ENCODE measurements at places on chromosomes 6 and 20.

DNA sequence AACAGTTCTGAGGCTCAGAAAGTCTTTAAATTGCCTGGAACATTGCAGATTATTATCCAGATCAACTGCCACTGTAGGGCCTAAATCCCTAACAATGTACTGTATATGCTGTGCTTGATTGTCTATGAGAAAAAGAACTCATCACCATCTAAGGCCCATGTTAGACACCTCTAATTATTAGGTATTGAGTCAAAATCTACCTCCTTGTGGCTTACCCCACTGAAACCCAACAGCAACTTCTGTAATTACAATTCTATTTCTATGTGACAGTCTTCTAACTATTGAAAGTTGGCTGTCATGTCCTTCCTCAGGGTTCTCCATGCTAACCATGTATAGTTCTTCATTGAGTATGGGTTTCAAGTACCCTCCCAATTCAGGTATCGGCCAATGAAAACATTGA is 13.9 kb downstream of the MCM9 start:
- DNase-seq, result no peak

DNA sequence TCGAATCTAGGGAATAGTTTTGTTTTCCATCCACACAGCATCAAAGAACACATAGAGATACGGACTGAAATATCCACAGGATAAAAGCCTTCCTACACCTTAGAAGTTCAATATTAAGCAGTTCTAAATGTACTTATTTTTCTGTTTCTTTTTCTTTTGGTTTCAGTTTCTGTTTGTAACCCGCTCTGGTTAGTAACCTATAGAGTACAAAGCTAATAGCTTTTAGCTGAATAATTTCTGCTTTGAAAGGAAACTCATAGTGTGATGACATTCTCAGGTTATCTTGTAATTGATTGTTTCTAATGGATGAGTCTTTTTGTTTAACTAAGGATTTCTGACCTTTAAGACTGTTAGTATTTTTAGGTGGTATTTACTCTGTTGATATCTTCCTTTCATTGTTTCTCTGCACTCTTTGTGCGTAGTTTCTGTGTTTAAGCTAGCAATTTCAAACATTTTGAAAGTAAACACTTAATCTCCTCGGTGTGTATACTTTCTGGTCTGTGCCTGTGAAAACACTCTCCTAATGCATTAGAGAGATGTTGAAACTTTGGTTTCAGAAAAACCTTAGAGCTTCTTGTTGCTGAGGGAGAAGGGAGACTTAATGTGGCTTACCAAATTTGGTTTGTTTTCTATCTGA is 385.5 kb downstream of the HDGFL1 start:
- no peak for DNase-seq

- DNase-seq, result no peak
These were observed 444.1 kb upstream of the SOX4 start for GRCh38 chr6:21149470-21149869.

DNA sequence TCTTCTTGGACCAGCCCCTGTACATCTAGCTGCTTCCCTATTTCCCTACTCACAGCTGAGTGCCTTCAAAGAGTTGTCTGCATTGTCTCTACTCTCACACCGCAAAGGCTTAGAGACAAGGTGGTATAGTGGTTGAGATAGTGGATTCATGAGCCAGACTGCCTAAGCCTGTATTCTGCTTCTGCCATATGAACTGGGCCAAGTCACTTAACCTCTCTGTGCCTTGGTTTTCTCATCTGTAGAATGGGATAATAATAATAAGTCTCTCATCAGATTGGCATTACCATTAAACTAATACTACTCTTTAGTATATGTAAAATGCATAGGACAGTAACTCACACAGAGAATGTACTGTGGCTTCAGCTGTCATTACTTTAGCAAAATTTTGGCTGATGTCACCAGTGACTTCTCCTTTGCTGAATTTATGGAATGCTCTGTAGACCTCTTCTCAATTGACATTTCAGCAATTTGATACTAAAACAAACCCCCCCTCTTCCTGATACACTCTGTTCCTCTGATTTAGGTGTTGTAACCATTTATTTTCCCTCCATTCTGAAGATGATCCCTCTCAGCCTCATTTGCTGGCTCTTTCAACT is 156.1 kb downstream of the ADAT2 start:
- no peak for DNase-seq

- no peak for DNase-seq
These were observed 52.5 kb downstream of the ATG5 start for GRCh38 chr6:106273087-106273486.

- no peak for DNase-seq
These were observed 37.4 kb downstream of the HIVEP2 start for GRCh38 chr6:142907544-142907943.

DNA sequence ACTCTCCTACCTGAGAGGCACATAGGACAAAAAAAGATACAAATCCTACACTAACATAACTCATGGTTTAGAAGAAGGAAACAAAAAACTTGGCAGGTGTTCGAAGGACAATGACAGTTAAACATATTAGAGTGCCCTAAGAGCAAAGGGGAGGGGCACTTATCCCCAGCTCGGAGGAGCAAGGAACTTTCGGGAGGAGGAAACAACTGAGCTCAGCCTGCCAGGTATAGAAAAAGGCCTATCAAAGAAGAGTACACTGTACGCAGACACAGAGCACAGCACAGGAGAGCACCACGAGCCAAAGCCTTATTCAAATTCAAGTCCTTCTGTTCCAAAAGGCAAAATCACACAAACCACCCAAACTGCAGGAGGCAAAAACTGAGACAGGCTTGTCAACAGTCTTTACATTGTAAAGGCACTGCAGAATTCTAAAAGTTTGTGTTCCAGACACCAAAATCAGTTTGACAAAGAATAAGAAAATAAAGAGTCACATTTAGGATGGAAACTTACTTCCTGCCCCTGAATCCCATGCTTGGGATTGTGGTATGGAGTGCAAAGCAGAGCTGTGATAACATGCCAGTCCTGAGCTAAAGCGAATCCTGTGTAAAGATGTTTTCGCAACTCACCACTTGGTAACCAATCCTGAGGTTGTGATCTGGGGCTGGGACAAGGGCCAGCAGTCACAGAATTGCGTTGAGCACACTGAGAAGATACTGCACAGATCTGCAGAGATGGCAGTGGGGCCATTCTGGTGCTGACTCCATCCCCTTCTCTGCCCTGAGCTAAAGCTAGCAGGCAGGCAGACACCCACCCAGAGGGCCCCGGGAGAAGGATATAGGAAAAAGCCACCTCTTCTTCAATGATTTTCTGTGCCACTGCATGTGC is 108.6 kb downstream of the CHD6 start:
- no peak for DNase-seq

- no peak for DNase-seq
These were observed 33.8 kb upstream of the E2F3 start for GRCh38 chr6:20367743-20368485.

- DNase-seq, result no peak
These were observed 48.4 kb upstream of the PHACTR2 start for GRCh38 chr6:143629104-143630080.

- DNase-seq, result peak; percentile 35
These were observed 3.6 kb upstream of the CSTL1 start for GRCh38 chr20:23435626-23436539.

- DNase-seq, result no peak
These were observed 29.0 kb upstream of the AFDN start for GRCh38 chr6:167797476-167798265.

Data from dorsolateral prefrontal cortex (tissue), 122 donors.